ENCODE measurements at places on chromosomes 4 and X. TPM values are rescaled to one million over a fixed set of nuclear protein-coding genes. Genes with fewer than 3 reads are reported as not detected.

BRCC3 gene
- total RNA-seq = 29.8 TPM

GRCh38 chr4:40721730-40722171 lies 28.0 kb upstream of the NSUN7 start:
- DNase-seq = no peak

DNA sequence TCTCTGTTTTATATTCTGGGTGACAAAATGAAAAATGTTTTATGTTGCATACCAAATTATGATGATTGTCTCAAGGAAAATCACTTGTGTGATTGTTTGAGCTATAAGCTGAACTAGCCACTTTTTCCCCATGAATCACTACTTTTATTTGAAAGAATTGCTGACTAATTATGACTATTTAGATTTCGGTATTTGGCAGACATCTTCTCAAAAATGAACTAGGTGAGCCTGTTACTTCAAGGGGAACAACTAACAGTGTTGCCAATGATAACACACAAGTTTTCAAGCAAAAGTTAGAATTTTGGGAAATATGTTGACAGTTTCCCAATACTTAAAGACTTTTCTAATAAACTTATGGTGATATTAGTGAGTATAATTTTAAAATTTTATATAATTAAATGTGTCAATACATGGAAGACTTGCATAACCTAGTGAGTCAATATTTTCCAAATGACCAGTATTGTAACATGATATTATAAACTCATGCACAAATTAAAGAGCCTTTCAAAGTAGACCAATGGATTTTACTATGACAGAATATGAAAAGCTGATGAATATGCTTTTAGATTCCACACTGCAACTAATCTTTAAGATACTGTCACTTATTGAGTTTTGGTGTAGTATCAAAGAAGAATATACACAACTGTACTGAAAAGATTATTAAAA lies 187.7 kb upstream of the GATB start:
- DNase-seq = no peak

- no peak for DNase-seq
Observed at GRCh38 chr4:117941611-117942010, 92.7 kb upstream of the NDST3 start.

GRCh38 chr4:187814737-187815465 lies 180.7 kb upstream of the ZFP42 start:
- no peak for DNase-seq

CT45A3 gene
- total RNA-seq = not detected

DNA sequence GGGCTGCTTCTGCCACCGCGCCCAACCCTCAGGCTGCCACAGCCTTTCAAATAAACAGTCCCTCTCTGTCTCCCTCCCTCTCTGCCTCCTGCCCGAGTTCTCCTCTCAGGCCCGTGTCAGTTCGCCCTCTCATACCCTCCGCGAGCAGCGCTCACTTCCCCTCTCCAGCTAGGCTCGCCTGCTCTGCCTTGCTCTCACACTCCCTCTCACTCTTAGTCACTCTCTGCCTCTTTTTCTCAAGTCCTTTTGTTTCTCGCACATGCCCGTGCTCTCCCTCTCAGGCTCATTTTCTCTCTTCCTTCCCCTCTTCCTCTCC lies 3.2 kb downstream of the EFNB1 start:
- peak; percentile 40 for DNase-seq

- no peak for DNase-seq
Observed at GRCh38 chr4:123577225-123577906, 180.8 kb downstream of the SPRY1 start.

DNA sequence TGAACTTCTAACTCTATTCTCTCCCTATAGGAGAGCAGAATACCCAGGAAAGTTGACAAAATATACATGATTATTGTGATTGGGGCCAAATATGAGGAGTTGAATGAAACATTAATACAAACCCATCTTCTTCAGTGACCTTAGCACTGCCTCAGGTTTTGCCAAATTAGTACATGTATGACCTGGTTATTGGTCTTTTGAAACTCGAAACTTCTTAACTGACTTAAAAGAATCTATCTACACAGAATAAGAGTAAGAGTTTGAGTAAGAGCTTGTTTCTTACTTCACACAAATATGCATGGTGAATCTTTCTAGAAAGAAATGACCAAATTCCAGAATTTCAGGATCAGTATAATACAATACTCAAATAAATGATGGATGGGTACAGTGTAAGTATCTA lies 213.0 kb upstream of the GK2 start:
- no peak for DNase-seq

NXF2B gene
- 0.64 TPM for total RNA-seq
